ENCODE measurements at places on chromosomes 1 and 21.

DNA sequence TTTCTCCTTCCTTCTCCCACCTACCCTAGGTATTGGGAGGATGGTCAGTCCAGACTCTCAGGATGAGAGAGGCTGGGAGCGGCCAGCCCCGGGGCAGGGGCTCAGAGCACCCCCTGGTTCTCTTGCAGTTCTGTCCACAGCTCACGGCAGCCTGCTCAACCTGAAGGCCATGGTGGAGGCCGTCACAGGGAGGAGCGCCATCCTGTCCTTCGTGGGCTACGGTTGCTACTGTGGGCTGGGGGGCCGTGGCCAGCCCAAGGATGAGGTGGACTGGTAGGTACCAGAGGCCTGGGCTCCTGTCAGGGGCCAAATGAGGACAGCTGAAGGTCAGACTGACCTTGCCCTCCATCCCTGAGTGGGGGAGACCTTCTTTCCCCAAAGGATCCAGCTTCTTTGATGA, 4.2 kb downstream of the PLA2G2F start:
- DNase-seq = no peak

GRCh38 chr1:3126756-3127678, 58.0 kb downstream of the PRDM16 start:
- DNase-seq = no peak

DNA sequence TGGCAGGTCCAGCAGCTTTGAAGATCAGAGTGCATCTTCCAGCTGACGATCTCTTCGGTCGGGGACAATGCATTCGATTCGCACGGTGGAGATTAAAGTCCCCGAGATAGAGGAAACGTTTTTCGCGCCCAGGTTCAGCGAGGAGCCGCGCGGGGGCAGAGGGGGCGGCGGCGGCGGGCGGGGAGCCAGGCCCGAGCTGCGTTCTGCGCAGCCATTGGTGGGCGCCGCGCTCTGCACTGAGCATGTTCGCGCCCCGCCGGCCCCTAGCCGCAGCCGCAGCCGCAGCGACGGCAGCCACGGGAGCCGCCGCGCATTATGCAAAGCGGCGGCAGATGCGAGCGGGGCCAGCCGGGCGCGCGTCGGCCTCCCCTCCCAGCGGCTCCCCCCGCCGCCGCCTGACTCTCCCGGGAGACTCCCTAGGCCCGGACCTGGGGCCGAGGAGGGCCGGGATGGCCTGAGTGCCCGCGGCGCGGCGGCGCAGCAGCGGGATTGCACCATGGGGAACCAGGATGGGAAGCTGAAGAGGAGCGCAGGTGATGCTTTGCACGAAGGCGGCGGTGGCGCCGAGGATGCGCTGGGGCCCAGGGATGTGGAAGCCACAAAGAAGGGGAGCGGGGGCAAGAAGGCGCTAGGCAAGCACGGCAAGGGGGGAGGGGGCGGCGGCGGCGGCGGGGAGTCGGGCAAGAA, at the start of gene FMN2:
Gene FMN2, plus strand, starts transcription at position 270 of the 687 bp plus-strand sequence. Its CDS starts 227 bp downstream, at position 497.
- no peak for DNase-seq

DNA sequence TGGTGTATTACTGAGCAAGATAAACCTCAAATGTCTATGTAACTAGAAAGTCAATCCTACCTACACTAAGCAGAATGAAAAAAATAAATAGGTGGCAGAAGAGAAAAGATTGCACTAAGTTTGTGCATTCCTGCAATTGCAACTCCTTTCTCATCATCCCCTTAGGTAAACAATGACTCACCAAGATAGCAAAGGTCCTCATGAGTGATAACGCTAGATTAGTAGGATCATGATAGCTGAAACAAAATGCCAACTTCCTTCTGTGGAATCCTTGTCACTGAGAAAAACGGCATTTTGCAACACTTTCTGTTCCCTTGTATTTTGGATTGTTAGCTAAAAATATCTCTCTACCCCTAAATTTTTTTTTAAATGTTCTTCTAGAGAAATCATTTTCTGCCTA, 20.0 kb upstream of the FCER1A start:
- no peak for DNase-seq

GRCh38 chr1:41670217-41670957, 185.9 kb upstream of the EDN2 start:
- no peak for DNase-seq

DNA sequence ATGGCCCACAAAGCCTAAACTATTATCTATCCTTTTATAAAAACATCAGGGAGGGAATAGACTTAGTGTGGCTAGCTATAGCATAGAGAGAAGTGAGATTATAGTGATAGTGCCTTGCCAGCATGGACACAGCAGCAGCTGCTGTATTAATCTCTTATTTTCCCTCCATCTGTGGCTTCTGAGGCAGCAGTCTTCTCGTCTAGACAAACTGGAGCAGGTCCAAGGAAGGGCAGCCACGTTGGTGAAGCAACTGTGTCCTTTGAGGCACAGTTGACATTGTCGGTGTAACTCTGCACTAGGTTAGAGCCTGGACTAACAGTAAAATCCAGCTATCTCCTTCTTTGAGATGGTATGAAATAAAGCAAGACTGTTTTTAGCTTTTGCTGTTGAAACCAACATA, 131.3 kb downstream of the CACHD1 start:
- no peak for DNase-seq

DNA sequence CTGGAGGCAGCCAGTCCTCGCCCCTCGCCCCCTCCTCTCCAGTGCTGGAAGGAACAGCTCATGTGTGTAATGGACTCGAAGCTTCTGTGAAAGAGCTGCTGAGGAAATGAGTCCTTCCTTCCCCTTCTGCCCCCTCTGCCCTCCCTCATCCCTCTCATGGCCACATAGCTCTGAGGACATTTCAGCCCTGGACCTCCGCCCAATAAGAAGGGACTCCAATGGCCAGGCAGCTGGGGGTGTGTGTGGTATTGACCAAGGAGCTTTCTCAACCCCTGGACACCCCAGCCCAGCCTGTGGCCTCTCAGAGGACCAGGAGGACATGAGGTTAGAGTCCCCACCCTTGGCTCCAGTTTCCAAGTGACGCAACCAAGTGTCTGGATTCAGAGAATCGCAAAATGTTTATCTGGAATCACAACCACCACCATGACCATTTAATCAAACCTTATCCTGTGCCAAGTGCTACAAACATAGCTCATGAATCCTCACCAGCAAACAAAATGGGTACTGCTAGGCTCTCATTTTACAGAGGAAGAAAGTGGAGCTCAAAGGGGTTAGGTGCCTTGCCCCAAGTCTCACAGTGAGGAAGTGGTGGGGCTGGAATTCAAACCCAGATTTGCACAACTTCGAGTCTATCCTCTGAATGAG, 47.8 kb upstream of the ECE1 start:
- DNase-seq = no peak

GRCh38 chr1:12208764-12209494, 20.9 kb upstream of the VPS13D start:
- DNase-seq = peak; percentile 80

- no peak for DNase-seq
Measured at GRCh38 chr1:55275151-55275748, 60.1 kb upstream of the USP24 start.

- DNase-seq = no peak
Measured at GRCh38 chr1:116472431-116472961, 98.3 kb downstream of the CD58 start.

DNA sequence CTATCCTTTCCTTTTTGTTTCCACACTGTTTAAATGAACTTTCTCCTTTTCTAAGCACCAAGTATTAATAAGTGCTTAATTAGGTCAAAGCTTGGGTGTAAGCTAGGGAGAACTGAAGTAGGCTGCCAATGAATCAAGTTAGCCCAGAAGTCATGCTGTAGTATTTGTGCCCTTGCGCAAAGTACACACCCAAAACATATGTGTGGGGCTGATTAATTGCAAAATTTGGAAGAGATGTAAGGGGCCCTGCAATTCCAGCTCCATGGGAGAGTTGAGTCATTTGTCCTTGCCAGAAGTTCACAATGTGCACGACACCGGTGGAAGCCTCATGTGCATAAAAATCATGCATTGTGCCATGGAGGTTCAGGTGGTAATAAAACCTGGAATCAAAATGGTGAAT, 18.6 kb upstream of the NTNG1 start:
- DNase-seq = no peak

- no peak for DNase-seq
Measured at GRCh38 chr1:156584813-156585212, 5.3 kb downstream of the TTC24 start.

DNA sequence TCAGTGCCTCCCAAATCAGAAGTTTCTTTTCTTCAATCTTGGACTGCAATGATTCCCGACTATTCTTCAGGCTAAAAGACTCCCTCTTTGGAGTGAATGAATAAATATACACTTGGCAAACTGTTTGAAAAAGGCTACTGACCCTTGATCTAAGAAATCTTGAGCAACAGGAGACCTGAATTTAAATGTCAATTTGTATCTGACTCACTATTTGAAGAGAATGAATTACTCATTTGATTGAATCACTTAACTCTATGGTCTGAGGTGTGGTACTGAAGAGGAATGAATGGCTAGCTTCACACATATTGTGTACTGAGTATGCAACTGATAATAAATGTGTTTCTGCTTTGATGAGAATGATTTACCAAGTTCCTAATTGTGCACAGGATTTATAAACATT, 4.6 kb upstream of the SMG7 start:
- DNase-seq = no peak

DNA sequence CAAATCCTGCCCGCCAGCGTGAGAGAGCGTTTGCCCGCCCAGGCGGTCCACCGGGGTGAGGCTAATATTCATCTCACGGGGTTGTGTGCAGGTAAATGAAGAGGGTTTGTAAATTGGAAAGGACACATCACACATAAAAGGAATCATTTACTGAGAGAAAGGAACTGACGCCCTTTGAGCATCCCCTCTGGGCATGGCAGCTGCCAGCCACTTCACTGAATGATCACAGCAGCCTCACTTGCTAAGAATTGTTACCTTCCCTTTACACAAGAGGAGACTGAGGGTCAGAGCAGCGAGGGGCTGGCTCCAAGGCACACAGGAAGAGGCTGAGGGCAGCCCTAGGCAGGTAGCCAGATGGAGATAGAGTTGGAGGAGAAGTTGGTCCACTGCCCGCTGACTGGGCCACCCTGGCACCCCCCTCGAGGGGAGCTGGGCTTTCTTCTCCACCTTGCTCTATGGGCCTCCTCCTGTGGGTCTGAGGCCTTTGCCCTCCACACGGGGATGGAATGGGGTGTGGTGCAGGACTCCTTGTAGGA, 96.0 kb downstream of the FOXD2 start:
- DNase-seq = no peak

DNA sequence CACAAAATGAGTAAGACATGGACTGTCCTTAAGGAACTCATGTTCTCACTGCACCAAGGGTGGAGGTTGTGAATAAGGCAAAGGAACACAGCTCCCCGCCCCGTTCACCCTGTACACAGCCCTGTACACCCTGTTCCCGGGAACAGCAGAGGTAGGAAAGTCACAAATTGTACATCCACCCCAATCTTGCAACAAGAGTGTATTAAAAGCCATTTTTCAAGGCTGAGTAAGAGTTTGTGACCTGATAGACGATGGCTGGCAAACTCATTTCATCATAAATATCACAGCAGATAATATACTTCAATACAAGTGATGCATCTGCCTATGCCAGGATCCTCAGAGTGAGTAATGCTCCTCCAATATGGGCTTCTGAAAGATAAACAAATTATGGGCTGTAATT, 52.5 kb upstream of the CAMK1G start:
- no peak for DNase-seq

DNA sequence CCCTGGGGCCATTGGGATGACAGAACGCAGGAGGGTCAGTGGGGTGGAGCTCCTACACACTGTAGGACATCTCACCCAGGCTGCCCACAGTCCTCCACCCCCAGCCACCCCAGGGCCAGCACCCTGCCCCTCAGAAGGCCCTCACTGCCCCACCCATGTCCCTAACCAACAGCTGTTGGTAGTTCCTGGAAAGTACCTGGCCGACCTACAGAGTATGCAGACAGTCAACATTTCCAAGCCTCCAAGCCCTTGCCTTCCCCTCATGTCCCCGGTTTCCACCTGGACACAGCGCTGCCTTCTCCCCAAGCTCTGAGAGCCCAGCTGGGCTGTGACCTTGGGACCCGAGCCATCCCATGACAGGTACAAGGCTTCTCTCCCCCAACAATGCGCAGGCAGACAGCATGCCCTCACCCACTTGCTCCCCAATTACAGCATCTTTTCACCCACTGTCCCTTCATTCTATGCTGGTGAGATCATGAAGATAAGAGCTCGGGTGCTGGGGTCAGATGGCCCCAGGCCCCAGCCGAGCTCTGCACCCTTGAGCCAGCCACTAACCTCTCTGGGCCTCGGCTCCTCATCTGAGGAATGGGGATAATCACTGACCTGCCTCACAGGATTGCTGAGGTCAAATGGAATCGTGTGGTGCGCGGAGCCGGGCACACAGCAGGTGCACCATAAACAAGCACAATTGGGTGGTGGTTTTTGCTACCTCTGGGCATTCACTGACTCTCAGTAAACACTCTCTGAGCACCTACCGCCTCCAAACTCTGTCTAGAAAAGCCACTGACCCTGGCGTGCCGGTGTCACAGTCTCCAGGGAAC, 11.2 kb downstream of the LAPTM5 start:
- DNase-seq = no peak

DNA sequence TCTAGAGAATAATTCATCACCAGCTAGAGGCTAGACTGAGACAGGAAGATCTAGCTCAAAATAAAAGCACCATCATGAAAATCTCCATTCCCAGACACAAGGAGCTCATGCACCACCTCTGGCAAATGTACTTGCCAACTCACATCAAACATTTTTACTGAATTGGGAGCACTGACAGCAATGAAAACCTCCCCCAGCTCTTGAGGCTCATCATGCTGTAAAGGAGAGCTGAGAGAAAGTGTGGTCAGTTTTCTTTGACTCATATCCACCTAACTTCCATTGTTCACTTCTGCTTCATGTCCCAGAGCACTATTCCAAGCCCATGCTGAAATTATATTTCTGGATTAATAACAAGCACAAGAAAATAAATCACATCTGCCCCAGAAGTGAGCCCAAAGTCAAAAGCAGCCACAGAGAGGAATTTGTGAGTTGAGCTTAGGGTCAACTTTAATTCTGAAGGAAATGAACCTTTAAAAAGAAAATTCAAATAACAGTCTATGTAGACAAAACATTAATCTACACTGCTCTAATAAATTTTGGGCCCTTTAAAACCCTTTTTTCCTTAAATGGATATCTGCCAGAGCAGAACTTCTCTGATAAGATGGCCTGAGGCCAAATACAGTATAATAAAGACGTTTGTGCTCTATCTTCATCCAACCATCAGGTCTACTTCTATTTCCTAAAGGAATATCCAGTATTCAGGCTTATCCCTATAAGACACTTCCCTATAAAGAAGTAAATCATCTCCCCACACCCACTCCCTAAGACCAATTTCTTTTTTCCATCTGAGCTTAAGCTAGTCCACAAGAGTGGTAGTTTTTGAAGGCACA, 85.9 kb upstream of the ADAM30 start:
- no peak for DNase-seq
